ENCODE measurements at places on chromosomes 7 and 10.

DNA sequence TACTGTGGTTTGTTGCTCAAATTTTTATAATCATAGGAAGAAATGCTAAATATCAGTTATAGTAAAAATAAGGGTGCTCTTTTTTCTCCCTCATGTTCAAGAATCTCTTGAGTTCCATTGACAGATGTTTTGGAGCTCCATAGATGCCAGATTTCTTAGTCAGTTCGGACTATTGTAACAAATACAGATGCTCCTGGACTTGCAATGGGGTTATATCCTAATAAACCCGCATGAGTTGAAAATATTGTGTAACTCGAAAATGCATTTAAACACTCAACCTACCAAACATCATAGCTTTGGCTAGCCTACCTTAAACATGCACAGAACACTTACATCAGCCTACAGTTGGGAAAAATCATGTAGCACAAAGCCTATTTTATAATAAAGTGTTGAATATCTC, 100.7 kb upstream of the CSTF2T start:
- DNase-seq, result no peak

DNA sequence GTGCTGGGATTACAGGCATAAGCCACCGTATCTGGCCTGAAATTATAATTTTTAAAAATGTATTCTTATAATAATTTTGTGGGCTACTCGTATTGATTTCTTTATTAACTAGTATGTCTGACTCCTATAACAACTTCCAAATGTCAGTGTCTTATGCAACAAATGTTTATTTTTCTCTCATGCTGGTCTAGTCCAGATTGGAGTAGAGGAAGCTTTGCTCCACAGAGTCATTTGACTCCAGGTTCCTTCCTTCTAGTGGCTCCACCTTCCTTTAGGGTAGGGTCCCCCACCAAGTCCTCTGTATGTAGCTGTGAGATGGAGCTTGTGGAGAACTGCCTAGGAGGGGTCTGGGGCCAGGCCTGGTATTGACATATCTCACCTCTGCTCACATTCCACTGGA, 8.7 kb downstream of the CEP55 start:
- DNase-seq, result no peak

- no peak for DNase-seq
Observed at GRCh38 chr10:49627644-49628247, 13.9 kb downstream of the CHAT start.

GRCh38 chr10:3758491-3758970, 26.5 kb downstream of the KLF6 start:
- DNase-seq, result no peak

DNA sequence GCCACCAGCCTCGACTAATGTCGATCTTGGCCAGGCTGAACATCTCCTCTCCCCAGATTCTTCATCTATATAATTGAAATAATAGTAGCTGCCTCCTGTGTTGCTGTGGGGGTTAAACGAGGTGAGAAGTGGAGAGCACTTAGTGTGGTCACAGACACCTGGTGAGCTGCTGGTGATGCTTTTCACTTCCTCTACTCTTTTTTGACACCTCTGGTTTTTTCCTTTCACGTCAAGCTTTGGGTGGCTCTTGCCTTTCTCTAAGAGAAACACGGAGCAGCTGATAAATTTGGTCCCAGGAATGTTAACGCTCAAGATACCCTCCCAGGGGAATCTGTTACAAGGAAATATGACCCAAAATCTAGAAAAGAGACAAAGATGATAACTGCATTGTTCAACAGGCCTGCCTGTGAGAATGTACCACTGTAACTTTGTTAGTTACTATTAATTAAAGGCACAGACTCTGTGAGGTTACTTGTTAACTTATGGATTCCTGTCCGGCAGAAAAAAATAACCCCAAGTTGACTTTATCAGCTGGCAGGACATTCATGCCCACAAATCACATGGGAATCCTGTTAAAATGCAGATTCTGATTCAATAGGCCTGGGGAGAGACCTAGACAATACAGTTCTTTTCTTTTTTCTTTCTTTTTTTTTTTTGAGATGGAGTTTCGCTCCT, 9.5 kb upstream of the NPFFR1 start:
- no peak for DNase-seq
